ENCODE measurements at places on chromosomes 6 and 20. TPM values are rescaled to one million over a fixed set of nuclear protein-coding genes. Genes with fewer than 3 reads are reported as not detected.

DNA sequence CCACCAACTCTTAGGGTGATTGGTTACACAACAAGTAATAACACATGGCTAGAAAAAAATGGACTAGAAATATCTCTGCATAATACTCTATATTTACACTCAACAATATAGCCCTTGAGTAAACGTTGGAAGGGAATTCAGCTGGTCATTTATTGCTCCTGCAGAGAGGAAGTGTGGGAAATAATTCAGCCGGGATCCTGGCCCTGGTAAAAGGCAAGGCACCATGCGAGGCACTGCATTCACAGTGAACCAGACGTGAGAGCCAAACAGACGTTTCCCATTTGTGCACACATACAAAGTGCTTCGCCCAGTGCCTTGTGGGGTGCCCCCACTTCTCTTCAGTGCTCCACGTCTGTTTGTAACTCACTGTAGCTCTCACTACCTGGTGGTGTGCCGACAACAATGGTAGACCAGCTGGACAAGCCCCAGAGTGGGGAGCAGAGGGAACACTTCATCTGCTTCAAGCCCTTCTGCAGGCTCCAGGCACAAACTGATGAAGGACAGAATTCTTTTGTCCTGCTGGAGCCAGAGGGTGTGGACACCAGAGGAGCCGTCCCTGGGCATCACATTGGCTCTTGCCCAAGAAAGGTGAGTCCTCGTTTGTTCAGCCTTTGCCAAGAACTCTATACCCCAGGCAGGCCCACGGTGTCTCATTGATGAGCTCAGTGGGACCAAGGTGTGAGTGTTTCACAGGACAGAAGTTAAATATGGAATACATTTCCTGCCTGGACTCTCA lies 18.8 kb downstream of the SYNDIG1 start:
- DNase-seq, result no peak

Gene NAPB
- 3.9 TPM for total RNA-seq

DNA sequence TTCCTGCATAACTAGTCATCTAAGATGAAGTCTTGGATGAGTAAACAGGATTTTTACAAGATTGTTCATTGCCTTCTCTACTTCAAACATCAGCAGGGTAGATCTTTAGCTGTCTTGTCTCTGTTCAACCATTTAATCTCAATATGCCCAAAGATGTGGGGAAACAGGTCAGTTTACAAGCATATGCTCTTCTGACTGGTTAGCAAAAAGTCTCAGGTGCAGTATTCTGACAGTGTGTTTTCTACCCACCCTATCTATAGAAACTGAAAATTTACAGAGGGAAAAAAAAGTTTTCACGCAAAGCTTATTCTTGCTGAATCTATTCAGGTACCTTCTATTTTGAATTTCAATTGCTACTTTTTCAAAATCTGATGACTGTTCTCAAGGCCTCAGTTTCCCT lies 29.0 kb downstream of the MAP3K5 start:
- no peak for DNase-seq

Gene DBNDD2
- total RNA-seq, result 1.3 TPM

- DNase-seq, result peak; percentile 59
These were observed 30.8 kb upstream of the SMLR1 start for GRCh38 chr6:130796313-130796905.

GRCh38 chr20:6157345-6157744 lies 34.5 kb upstream of the FERMT1 start:
- peak; percentile 3 for DNase-seq

- DNase-seq, result peak; percentile 86
These were observed 106.6 kb downstream of the TRIM27 start for GRCh38 chr6:28816909-28817807.

- peak; percentile 56 for DNase-seq
These were observed 65.8 kb downstream of the EPB41L2 start for GRCh38 chr6:130997061-130997753.

- DNase-seq, result peak; percentile 57
These were observed 111.2 kb upstream of the MMS22L start for GRCh38 chr6:97394160-97394748.

- DNase-seq, result no peak
These were observed 217.0 kb upstream of the CST7 start for GRCh38 chr20:24732076-24732475.

Gene OLIG3
- total RNA-seq, result not detected

- no peak for DNase-seq
These were observed 598.8 kb downstream of the UTRN start for GRCh38 chr6:144883915-144884314.

Gene RFX6
- not detected for total RNA-seq

GRCh38 chr6:279341-280029 lies 12.8 kb upstream of the DUSP22 start:
- no peak for DNase-seq

Gene PCMTD2
- 28.3 TPM for total RNA-seq

DNA sequence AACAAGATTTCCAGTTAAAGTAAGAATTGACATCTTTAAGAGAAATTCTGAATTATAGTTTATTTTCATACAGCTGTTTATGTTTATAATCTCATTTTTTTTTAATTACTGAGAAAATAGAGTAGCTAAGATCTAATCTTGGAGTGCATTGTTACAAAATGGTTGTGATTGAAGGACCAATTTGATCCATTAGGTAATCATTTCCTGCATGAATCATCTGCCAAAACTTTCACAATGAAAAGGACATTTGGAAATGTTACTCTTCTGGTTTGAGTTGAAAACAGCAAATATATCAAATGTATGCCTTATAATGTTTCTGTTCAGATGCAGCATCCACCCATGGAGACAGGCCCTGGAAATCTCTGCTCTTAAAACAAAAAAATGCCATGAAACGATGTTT lies 19.0 kb downstream of the TUBB2A start:
- no peak for DNase-seq

Gene PNPLA1
- total RNA-seq, result not detected

DNA sequence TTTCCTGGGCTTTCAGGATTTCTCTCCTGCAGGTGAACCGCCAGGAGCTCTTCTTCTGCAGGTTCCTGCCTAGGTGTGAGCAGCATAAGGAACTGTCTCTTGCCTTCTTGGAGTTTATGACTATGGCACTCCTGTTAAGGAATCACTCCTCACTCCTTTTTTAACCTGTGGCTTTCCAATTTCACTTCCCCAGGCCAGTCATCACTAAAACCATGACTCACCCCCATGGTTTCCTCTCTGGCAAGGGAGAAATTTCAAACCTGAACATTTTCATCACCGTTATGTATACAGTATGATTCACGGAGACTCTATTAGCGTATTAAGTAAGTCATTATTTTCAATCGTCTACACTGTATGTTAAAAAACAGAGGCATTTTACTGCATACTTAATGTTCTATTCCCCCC lies 78.2 kb upstream of the ARID1B start:
- DNase-seq, result peak; percentile 91

- no peak for DNase-seq
These were observed 143.2 kb upstream of the EPHA7 start for GRCh38 chr6:93562582-93562981.

Gene TSBP1
- total RNA-seq, result not detected

Gene PGC
- total RNA-seq, result not detected

Gene SNRPB2
- 69.2 TPM for total RNA-seq

Gene PSORS1C2
- total RNA-seq, result not detected

GRCh38 chr20:6384380-6384779 lies 261.6 kb upstream of the FERMT1 start:
- no peak for DNase-seq

DNA sequence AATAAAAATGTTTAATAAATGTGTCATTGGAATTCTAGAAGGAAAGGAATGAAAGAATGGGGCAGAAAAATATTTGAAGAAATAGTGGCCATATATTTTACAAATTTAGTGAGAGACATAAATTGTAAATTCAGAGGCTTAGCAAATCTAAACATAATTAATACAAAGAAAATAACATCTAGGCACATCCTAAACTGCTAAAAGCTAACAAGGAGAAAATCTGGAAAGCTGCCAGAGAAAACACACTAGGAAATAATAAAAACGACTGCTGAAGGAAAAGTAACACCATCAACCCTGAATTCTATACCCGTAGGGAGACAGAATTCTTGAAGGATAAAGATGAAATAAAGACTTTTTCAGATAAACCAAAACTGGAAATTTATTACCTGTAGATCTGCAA lies 23.8 kb downstream of the CYB5R4 start:
- no peak for DNase-seq

Gene LPA
- total RNA-seq, result not detected

Measured in IMR-90 (cell line).